ENCODE measurements at places on chromosomes 12 and 14. TPM values are rescaled to one million over a fixed set of nuclear protein-coding genes. Genes with fewer than 3 reads are reported as not detected.

KCNK10 gene
- not detected for total RNA-seq

IFNG gene
- 9.9 TPM for total RNA-seq

AQP2 gene
- total RNA-seq, result not detected

C12orf57 gene
- total RNA-seq, result 356 TPM

All from CD8-positive, alpha-beta T cell (primary cell).